Activated CD8-positive, alpha-beta memory T cell treated with anti-CD3 and anti-CD28 coated beads for 24 hours (primary cell): ENCODE measurements at places on chromosomes 1 and 21.

GRCh38 chr1:201468501-201468843 lies 516 bp downstream of the PHLDA3 start:
- no peak for DNase-seq

- no peak for DNase-seq
These were observed 21.6 kb downstream of the NUP210L start for GRCh38 chr1:154133256-154133655.

DNA sequence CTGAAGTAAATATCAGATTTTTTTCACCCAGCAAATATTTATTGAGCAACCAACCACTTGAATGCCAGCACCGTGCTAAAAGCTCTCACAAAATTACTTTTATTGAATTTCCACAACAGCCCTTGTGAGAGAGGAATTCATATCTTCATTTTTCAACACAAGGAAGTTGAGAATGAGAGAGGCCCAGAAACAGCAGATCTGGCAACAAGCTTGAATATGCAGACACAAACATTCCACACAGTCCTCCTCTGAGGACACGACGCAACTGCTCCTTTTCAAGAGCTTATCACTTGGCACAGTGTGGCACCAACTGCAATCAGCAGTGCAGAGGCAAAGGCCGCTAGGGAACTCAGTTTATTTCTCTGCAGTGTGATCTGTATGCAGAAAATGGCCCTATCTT lies 32.2 kb upstream of the IFNAR2 start:
- no peak for DNase-seq

- no peak for DNase-seq
These were observed 298 bp downstream of the SSBP3 start for GRCh38 chr1:54405898-54406293.

DNA sequence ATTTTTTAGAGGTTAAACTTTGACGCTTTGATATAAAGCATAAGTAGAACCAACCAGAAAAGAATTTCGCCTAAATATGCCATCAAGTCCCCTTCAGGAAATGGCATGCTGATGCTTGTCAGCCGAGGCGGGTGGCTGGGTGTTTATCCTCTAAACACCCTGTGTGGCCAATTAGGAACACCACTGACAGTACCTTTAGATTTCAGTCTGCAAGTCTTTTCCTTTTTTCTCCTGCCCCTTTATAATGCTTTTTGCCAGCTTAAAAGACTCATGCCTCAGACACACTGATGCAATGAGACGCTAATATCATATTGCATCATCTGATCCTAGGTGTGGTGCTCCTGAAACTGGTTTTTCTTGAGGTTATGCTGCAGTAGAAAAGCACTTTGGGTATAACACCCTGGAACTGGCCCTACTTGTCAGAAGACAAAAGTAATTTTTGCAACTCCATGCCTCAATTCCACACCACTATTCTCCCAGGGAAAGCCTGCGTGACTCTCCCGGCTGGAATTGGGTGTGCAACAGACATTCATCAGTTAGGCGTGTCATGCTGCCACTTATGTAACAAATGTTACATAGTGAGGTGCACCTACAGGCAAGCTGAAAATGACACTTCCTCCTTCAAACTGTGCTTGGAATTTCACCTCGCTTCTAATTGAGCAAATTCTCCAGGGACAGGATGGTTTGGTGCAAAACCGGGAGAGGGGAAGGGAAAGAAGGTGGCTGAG lies 2.0 kb upstream of the RCC2 start:
- no peak for DNase-seq

- no peak for DNase-seq
These were observed 11.3 kb upstream of the RIPK4 start for GRCh38 chr21:41777951-41778815.

GRCh38 chr1:182957902-182958395 lies 5.0 kb upstream of the SHCBP1L start:
- DNase-seq: no peak

DNA sequence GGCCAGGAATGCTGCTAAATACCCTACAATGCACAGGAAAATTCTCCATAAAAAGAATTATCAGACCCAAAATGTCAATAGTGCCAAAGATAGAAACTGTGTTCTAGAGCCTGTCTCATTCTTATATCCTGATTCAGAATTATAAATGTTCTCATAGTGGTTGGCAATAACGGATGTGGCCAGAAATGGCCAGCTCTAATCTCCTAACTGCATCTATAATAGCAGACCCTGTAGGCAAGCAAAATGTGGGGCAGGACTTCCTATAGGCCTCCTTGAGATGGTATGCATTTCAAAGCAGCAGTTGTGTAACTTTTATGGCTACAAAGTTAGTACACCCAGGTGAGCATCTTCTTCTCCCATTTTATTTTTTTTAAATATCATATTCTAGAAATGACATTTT lies 95.9 kb upstream of the SGIP1 start:
- no peak for DNase-seq

DNA sequence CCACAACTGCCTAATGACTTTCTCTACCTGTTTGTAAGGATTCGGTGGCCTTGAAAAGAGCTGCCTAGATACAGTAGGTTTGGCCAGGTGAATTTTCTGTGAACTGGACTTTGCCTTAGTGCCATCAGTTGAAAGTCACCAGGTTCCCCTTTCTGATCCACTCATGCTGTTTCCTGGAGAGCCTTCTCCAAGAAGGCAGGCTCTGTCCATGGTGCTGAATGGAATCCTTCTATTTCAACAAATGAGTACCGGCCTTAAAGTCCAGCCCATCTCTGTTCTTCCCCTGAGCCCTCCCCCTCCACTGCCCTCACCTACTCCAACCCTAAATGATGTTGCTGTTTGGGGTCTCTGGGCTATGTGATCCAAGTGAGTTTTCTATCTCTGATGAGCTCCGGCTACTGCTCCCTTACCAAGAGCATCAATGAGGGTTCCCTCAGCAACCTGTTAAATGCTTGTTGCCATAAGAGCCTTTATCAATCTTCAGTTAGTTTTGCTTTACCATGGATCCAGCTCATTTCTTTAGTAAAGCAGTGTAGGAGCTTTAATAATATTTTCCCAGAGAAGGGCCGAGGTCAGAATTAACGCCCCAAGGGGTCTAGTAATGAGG lies 500.4 kb downstream of the PTPRU start:
- no peak for DNase-seq

- DNase-seq: no peak
These were observed 1.6 kb downstream of the P3H1 start for GRCh38 chr1:42765269-42765668.

DNA sequence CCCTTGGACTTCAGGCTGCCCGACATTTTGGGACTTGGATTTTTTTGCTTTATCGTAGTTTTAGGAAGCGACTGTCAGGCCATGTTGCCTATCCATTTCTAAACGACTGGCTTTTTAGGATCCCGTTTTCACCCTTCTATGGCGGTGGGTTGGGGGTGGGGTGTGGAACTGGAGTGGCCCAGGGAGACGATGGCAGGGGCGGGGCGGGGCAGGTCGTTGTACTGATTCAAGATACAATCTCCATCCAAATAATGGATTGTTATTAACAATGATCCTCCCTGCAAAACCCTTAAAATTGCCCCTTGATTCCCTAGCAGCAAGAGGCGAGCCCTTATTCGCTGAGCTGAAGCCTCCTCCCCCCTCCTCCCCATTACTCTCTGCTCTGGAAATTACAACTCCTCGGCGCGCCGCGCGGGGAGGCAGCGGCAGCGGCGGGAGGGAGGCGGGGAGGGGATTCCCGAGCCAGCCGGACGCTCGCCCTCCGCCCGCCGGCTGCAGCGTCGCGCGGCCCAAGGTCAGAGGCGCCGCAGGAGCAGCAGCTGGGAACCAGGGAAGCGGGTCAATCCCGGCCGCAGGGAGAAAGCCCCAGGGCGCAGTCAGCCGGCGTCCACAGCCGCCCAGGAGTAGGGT lies at the start of gene TRIM67:
Gene TRIM67 (plus strand): TSS at position 392 of the 630 bp plus-strand sequence. CDS start 912 bp downstream, outside the sequence.
- no peak for DNase-seq
